ENCODE measurements at places on chromosomes 3 and 15.

DNA sequence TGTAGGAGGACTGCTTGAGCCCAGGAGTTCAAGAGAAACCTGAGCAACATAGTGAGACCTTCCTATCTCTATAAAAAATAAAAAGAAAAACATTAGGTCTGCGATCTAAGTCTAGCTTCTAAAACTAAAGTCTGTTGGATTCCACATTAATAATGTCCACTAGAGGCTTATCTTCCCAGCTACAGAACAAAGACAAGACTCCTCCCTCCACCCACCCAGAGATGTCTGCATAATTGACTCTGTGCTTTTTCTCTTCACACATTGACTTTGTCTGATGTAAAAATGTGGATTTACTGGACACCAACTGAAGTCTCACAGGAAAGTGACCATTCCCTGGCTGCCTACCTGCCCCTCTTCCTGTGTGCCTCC lies 91.8 kb downstream of the ATP10A start:
- no peak for DNase-seq

DNA sequence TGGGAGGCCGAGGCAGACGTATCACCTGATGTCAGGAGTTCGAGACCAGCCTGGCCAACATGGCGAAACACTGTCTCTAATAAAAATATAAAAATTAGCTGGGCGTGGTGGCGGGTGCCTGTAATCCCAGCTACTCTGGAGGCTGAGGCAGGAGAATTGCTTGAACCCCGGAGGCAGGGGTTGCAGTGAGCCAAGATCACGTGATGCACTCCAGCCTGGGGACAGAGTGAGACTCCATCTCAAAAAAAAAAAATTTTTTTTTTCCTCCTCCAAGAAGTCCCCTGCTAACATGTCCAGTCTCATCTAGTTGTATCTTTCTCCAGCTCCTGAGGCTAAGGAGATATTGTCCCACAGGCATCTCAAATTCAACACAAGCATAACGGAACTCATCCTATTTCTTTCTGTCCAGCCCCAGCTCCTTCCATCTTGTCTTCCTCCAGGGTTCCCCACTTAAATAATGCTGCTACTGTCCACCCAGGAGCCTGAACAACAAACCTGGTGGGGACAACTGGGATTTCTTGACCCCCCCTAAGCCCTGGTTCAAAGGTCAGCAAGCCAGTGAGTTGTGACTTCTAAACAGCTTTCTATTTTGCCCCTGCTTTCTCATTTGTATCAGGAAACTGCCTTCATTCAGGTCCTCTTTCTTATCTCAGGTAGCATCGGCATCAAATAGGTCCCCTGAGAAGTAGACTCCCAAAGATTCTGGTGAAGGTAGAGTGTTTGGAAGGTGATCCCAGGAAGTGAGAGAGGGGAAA lies 4.1 kb upstream of the MEF2A start:
- no peak for DNase-seq

DNA sequence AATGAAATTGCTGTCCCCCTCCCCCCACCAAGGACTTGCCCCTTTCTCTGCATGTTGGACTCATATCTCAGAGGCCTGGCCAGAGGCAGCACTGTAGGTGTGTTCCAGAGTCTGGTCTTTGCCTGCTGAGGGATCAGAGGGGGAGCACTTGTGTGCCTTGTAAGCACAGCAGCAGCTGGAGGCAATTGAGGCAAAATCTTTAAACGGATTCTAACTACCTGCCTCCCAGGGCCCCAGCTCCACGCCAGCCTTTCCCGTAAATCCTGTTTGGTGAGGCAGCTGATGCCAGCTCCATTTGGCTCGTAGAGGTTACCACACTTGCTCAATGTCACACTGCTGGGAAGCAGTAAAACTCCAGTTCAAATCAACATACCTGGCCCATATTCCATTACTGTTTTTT lies 2.3 kb upstream of the IDH2 start:
- DNase-seq: no peak

GRCh38 chr15:97567411-97567810 lies 393.1 kb upstream of the ARRDC4 start:
- no peak for DNase-seq

GRCh38 chr3:28667646-28668621 lies 319.3 kb upstream of the AZI2 start:
- DNase-seq: peak; percentile 72

- DNase-seq: no peak
Observed at GRCh38 chr3:99902091-99902490, 84.4 kb downstream of the CMSS1 start.

DNA sequence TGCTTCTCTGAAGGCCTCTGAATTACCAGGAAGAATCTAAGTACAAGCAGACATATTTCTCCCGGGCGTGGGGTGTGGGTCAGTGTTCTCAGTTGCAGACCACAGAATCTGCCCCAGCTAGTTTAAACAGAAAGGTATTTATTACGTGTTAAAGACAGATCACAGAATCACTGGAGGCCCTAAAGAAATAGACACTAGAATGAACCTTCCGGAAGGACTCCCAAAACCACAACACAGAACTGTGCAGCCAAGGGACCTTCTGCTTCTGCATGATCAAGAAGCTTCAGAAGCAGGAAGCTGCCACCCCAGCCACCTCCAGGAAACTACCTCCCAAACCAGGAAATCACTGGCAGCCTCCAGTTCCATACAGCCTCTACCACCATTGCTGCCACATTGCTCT lies 32.7 kb upstream of the ZFAND6 start:
- no peak for DNase-seq

GRCh38 chr15:57440799-57441198 lies 64.5 kb downstream of the CGNL1 start:
- DNase-seq: no peak

DNA sequence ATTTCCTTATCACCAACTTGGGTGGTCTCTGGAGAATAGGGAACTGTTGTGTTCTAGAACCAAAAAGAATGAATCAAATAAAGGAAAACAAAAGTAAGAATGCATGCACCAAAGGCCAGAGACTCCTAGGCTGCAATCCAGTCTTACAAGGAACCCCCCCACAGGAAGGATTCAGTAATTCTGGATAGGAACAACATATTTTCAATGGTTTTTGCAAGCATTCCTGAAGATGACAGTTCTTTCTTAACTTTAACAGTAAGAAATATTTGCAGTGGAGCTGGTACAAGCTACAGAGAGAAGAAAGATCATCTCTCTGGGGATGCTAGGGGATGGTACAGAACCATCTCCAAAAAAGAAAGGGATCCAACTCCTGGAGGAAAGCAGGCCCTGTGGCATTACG lies 116.2 kb upstream of the CHRM5 start:
- no peak for DNase-seq

- DNase-seq: no peak
Observed at GRCh38 chr3:55574671-55575070, 87.6 kb upstream of the WNT5A start.

DNA sequence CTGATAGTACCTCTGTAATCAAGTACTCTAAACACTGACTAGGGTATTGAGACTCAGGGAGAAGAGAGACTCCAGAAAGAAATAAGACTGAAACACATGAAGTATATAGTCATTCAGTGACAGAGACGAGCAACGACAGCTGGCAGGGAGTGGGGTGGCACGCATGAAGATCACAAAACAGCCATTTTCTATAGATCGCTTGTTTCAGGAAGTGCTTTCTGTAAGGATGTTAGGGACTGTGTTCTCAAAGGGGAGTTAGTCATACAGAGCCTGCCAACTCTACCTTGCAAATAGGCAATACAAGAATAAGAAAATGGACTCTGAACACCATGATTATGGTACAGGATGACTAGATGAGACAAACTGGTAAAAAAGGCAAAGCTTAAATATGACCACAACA lies 139.5 kb downstream of the TBL1XR1 start:
- DNase-seq: peak; percentile 79

GRCh38 chr3:26425076-26425475 lies 197.5 kb upstream of the LRRC3B start:
- DNase-seq: no peak

- no peak for DNase-seq
Observed at GRCh38 chr3:44179246-44179645, 62.4 kb upstream of the TOPAZ1 start.

- peak; percentile 44 for DNase-seq
Observed at GRCh38 chr15:88656760-88657221, 18.0 kb downstream of the ISG20 start.

DNA sequence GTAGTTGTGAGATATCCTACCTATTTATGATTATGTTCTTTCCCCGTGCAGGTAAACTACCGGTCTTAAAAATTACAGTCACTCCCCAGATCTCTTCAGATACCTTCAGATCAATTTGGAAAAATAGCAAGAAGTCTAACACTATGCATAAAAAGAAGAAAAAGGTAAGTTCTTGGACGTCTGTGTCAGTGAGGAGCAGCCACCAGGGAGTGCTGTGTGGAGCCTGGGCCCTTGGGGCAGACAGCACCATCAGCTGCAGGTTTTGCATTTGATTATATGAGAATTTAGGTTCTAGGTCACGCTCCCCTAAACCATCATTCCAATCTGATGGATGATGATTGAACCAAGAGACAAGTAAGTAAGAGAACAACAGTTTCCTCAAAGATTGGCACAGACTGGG lies 8.9 kb upstream of the RNF7 start:
- no peak for DNase-seq

DNA sequence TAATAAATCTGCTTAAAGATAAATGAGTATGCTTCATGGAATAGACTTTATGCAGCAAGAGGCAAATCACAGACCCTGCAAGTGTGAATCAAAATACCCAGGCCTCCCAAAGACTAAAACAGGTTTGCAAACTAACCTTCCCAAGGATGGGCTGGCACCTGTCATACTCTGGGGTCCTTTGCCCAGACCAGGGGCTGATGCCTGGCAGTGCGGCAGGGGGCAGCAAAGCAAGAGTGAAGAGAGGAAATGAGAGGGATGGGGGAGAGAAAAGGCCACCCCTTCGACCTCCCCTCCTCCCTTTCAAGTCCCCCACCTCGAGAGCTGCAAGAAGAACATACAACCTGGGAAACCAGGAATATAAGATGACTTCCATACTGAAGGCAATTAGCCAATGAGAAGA lies 31.8 kb downstream of the XXYLT1 start:
- no peak for DNase-seq

- DNase-seq: no peak
Observed at GRCh38 chr15:57589281-57589680, 2.4 kb upstream of the MYZAP start.

- DNase-seq: peak; percentile 2
Observed at GRCh38 chr3:52237657-52238172, 1.2 kb downstream of the TWF2 start.

All from activated CD8-positive, alpha-beta T cell treated with anti-CD3 and anti-CD28 coated beads for 36 hours (primary cell).